ENCODE measurements at places on chromosomes 7 and 10. TPM values are rescaled to one million over a fixed set of nuclear protein-coding genes. Genes with fewer than 3 reads are reported as not detected.
A peak's percentile ranks its signal among the peaks of the same experiment; 100 is the strongest.

TMEM236 gene
- total RNA-seq: 0.06 TPM

DNA sequence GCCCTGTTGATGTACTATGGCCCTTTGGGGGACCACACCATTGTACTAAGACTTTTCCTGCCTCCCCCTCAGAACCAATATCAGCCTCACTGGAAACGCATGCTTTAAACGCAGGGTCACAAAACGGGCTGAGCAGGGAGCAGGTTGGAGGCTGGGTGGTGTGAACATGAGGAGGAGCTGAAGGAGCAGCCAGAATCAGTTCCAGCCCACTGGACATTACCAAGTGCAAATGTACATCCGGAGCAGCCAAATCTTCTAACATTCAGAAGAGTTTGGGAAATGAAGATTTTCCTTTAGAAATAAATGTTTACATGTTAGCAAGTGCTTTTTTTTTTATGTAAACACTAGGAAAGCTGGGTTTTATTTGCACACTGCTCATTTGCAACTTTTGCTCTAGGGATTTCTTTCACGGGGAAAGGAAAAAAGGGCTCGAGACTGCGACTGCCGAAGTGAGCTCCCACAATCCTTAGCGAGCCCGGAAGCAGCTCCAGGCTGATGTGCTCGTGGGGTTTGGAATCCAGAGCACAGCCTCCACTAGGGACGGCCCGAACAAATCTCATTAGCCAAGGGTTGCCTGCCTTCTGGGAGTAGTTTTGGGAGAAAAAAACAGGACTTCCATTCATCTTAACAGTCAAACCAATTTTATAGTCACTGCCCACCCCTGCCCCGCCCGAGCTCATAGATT lies 108.0 kb upstream of the YAE1 start:
- no peak for DNase-seq
- no peak overlapping the region for H3K4me3 ChIP-seq
- H3K36me3 ChIP-seq: no peaks in the 10 kb centered on the region
- H3K4me1 ChIP-seq: no peaks in the 10 kb centered on the region
- H3K27me3 ChIP-seq: peaks cover 45% of the 10 kb centered on the region
- H3K27ac ChIP-seq: no peak overlapping the region

DNA sequence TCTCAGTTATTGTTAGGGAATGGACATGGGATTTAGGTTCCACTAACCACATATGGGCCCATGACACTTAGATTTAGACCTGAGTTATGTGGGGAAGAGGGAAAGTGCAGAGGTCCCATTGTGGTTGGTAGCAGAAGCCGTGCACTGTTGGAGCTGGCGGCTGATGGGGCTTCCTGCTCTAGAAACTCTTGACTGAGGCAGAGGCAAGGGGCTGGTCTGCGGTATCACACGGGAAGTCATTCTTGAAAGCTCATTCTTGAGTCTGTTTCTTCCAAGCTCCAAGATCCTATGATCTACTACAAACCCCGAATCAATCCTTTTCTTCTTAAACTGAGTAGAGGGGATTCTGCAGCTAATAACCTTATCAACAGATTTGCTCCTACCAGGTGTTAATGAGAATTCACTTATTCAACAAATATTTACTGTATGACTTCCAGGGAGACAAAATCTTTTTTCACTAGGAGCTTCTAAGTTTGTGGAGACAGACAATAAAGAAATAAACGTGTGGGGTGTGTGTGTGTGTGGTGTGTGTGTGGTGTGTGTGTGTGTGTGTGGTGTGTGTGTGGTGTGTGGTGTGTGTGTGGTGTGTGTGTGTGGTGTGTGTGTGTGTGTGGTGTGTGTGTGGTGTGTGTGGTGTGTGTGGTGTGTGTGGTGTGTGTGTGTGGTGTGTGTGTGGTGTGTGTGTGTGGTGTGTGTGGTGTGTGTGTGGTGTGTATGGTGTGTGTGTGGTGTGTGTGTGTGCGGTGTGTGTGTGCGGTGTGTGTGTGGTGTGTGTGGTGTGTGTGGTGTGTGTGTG lies 57.1 kb downstream of the AOC1 start:
- H3K4me1 ChIP-seq: peaks cover 8% of the 10 kb centered on the region
- DNase-seq: peak; percentile 76
- H3K27me3 ChIP-seq: peaks cover 61% of the 10 kb centered on the region
- no peak overlapping the region for H3K4me3 ChIP-seq
- H3K27ac ChIP-seq: peak overlapping the region; percentile 50

GRCh38 chr7:35495844-35496243 lies 199.1 kb downstream of the HERPUD2 start:
- no peak for DNase-seq
- H3K4me3 ChIP-seq: no peak overlapping the region
- H3K36me3 ChIP-seq: no peaks in the 10 kb centered on the region
- peaks cover 2% of the 10 kb centered on the region for H3K4me1 ChIP-seq
- no peak overlapping the region for H3K27ac ChIP-seq

All from activated CD8-positive, alpha-beta memory T cell treated with anti-CD3 and anti-CD28 coated beads, Interleukin-2, amount 10 ng/mL, durations not matched to agents 7 days and 5 days (primary cell).